ENCODE measurements at places on chromosomes 1 and 21.

DNA sequence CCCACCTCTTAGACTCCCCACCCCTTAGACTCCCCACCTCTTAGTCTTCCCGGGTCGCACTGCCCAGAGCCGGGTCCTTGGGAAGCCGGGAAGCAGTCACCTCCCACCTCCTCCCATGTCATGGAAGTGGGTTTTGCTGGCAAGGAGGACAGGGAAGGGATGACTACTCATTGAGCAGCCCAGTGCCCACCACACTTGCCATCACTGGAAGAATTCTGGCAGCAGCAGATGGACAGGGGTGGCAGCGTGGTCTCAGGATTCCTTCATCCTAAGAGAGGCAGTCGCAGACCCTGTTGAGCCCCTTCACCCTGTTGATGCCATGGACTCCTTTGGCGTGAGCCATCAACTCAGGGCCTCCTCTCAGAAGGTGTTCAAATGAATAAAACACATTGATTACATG lies 140.8 kb downstream of the PGBD5 start:
- no peak for DNase-seq

DNA sequence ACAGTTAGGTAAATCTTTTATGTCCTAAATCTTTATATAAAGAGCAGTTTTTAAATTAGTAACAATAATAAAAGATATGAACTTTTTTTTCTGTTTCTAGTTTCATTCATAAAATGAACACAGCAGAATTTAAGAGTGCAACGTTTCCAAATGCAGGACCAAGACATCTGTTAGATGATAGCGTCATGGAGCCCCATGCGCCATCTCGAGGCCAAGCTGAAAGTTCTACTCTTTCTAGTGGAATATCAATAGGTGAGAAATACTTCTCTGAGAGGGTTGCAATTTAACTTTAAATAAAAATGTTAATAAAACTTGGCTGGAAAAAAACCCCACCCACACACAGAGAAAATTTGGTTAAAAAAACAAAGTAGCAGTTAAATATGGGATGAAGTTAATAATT lies 15.0 kb upstream of the ANGPTL1 start:
- DNase-seq = no peak

DNA sequence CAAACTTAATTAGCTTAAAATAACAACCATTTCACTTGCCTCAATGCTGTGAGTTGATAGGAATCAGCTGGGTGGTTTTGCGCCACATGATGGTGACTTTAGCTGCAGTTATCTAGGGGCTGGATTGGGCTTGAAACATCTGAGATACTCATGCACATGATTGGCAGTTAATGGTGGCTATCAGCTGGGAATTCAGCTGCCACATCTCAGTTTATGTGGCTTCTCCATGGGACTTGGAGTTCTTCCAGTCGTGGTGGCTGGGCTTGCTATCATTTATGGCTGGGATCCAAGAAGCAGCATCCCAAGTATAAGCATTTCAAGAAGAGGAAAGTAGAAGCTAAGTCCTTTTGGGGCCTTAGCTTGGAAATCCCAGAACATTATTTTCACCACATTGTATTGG lies 36.4 kb downstream of the PDC start:
- DNase-seq = no peak

DNA sequence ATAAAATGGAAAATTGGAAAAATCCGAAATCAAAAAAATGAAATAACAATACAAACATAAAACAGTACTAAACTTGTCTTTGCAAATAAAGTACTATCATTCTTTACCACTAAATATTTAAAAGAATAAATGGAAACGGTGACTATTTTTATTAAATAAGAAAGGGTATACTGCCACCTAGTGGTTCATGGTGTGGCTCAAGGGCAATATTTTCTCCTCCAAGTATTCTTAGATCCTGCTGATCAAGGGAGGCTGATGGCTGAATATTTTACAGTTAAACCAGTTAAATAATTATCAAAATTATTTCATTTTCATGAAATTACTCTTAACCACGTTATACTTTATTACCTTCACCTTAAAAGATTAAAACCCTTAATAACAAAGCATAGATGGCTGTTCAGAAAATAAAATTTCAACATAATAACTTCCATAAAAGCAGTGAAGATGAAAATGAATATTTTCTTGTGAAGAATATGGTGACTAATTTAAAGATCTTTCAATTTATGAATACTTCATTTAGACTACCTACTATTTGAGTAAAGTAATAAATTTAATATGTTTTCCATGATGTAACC lies 1793.9 kb downstream of the NCAM2 start:
- DNase-seq = peak; percentile 14

DNA sequence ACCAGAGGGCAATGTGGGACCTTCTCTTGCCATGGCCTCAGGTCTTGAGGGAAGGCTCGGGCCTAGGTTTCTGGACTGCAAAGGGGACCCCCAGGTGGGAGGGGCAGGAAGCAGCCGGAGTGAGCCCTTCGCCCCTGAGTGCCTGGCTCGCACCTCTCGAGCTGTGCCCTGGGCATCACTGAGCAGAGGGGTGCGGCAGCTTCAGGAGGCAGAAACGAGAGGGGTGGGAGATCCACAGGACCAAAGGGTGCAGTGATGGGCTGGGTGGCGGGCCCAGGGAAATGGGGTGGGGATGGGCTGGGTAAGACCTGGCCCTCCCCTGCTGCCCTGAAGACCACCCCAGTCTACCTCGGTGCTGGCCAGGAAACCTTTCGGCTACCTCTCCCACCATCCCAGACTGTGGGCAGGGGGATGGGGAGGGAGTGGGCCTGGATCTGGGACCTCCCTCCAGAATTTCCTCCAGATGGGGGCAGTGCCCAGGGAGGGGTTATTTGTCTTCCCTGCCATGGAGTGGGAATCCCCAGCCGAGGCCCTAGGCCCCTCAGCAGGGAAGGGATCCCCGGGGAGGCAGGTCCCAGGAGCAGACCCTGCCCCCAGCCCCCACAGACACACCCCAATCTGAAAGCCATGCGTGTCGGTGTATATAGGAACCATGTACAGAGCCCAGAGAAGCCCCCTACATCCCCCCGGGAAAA lies 21.3 kb downstream of the A3GALT2 start:
- DNase-seq = no peak

- no peak for DNase-seq
These were observed 16.6 kb downstream of the CASZ1 start for GRCh38 chr1:10779841-10780240.

- no peak for DNase-seq
These were observed 9.9 kb downstream of the SH2D2A start for GRCh38 chr1:156806512-156807440.

GRCh38 chr1:243539636-243540035 lies 283.8 kb downstream of the SDCCAG8 start:
- DNase-seq = no peak

DNA sequence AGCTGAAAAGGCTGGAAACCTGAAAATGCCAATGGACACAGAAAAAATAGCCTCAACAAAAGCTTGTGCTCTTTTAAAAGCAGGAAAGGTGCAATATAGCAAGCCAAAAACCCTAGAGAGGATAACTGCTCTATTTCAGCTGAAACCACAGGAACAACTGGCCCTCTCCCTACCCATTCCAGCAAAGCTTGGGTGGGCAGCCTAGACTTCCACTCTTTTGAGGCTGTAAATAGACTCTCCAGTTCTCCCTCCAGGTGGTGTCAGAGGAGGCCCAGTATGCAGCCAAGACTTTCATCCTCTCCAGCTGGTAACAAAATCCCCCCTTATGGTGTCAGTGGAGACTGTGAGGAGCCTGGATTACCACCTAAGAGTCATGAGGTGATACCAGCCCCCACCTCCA lies 206.9 kb upstream of the PLD5 start:
- DNase-seq = no peak

DNA sequence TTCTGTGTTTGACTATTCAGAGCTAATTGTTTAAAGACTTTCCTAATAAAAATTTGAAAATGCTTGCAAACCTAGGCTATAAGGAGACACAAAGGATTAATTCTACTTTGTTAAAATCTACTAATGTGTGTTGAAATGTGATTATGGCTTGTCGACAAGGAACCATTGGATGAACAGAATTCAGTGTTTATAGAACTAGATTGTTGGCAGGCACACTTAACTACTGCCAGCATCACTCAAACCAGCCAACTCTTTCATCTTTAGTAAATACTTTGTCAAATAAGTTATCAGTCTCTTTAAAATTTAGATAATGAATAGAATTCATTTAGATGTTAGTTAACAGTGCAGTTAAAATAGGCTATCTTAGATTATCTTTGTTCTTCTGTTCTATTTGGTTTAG lies 27.6 kb downstream of the HS2ST1 start:
- no peak for DNase-seq

DNA sequence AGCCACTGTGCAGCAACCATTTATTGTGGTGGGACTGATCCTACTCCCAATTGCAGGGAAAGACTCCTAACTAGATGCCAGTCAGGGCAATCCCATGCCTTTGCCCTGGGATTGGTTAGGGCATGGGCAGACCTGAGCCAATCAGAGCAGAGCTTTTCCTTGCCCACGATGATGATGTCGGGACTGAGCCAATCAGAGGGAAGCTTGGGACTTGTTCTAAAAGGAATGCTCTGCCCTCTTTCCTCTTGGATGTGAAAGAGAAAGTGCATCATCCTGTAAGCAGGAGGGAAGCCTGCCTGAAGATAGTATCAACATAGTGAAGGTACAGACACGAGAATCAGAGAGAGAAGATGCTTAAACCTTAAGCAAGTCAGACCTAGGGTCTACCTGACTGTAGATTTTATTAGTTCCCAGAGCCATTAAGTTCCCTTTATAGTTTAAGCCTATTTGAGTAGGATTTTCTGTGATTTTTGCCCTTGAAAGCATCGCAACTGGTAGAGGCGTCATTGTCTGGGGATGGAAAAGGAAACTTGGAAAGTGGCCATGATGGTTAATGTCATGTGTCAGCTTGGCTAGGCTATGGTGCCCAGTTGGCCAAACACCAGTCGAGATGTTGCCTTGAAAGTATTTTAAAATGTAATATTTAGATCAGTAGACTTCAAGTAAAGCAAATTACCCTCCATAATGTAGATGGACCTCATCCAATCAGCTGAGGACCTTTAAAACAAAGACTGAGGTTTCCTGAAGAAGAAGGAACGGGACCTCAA lies 19.9 kb downstream of the IRF2BP2 start:
- DNase-seq = no peak

GRCh38 chr1:2351723-2352122 lies 39.6 kb downstream of the MORN1 start:
- no peak for DNase-seq

GRCh38 chr21:28754862-28755261 lies 237.8 kb downstream of the LTN1 start:
- no peak for DNase-seq

GRCh38 chr1:94438692-94439276 lies 20.6 kb downstream of the ABCD3 start:
- no peak for DNase-seq

DNA sequence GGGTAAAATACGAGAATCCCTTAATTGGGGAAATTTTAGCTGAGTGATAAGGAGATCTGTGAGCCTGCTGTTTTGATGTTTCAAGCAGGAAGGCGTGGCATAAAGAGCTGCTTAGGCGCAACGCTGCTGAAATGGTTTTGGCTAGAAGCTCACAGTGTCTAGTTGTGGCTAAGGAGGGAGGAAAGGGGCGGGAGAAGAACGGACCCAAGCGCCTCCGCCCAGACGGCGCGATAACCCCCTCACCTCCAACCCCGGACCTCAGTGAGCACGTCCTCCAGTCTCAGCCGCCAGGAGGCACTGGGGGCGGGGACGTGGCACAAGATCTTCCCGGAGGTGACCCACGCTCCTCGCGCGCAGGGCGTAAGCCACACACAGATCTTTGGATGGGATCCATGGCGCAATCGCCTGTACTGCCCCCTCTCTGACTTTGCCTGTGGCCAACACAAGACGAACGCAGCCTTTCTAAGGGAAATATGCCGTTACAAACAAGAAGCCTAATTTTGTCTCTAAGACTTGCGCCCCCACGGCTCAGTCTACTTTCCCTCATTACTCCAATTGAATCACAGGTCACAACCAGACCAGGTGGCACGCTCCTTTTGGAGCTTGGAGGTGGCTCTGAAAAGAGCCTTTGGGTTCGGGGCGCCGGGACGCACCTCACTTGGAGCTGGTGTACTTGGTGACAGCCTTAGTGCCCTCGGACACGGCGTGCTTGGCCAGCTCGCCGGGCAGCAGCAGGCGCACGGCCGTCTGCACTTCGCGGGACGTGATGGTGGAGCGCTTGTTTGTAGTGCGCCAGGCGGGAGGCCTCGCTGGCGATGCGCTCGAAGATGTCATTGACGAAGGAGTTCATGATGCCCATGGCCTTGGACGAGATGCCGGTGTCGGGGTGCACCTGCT lies 23.4 kb upstream of the RNF187 start:
- no peak for DNase-seq

- no peak for DNase-seq
These were observed 10.6 kb upstream of the C1orf162 start for GRCh38 chr1:111463029-111463683.

DNA sequence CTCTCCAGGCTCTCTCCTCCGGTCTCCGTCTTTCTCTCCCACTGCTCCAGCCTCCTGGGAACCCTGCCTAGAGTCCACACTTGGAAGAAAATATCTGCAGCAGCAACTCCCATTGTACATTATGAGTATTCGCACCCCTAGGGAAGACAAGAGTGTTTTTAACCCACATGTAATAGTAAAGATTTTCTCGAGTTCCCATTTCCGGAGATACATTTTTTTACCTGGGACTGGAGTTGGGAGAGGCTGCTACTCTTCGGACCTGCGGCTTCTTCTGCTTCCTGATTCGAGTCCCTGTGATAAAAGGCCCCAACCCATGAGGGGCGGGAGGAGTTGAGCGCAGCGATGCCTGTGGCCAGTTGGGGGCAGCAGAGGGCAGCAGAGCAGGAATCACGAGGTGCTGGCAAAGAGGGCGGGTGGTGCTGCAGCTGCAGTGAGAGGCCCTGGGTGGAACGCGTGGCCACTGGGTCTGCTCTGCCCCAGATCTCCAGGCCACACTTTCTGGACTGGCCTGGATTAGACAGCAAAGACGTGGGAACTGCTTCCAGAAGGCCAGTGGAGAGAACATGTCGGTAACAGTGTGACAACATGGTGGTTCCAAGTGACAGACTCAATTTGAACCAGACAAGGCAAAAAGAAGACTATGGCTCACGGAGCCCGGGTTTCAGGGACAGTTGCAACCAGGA lies 221.0 kb upstream of the CSF3R start:
- peak; percentile 4 for DNase-seq

DNA sequence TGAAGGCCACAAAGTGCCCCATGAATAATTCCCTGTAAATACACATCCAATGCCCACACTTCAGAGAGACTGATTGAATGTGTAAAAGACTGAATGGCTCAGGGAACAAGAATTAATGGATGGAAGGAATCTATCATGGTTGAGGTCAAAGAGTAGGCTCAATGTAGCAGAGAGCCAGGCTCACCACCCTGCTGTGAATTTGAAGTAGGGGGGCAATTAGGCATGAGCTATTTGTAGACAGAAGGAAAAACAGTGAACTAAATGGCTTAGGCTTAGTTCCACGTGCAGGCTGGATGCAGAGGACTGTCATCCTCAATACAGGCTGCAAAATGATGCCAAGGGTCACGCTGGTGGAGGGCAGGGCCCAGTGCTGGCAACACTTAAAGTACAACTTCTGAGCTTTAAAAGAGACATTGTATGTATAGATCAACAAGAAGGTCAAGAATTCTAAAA lies 22.9 kb upstream of the IGSF3 start:
- no peak for DNase-seq

GRCh38 chr1:30324251-30325084 lies 398.9 kb downstream of the MATN1 start:
- no peak for DNase-seq

GRCh38 chr1:54570161-54570560 lies 22.1 kb downstream of the ACOT11 start:
- DNase-seq = no peak

All from fibroblast of skin of left biceps (primary cell).